ENCODE measurements at places on chromosomes 5 and 9.
A peak's percentile ranks its signal among the peaks of the same experiment; 100 is the strongest.

DNA sequence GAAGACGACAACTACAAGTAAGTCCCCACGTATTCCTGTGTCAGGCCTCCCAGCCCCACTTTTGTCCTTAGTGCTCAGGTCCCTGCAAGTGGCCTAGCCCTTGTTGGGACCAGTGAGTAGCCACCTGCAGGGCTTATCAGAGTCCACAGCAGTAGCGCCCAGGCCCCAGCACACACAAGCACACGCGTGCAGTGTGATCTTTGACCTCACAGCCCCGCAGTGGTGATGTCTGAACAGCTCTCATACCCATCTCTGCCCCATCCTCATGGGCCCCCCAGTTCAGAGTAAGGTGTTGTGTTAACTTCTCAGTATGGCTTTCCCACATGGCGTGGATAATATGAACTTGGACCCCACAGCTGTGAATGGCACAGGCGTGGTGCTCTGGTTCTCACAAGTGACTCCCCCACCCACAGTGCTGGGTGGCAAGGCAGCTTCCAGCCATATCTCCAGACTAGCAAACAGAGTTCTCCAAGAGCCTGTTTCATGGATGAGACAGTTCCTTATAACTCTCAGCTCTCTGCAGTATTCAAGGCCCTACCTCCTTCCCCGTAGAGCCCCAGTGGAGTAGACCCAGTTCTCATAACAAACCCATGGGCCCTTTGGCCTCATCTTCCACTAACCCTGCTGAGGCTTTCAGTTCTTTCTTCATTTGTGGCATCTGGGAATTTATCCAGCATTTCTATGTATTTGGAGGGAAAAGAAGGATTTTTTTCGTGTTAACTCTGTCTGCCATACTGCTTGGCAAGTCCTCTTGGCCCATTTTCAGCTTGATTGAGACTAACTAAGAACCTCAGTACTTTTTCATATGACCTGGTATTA lies 46.5 kb upstream of the ANGPTL2 start:
- no peak for DNase-seq

GRCh38 chr5:150217873-150218692 lies 28.2 kb downstream of the SLC6A7 start:
- peak; percentile 91 for DNase-seq

DNA sequence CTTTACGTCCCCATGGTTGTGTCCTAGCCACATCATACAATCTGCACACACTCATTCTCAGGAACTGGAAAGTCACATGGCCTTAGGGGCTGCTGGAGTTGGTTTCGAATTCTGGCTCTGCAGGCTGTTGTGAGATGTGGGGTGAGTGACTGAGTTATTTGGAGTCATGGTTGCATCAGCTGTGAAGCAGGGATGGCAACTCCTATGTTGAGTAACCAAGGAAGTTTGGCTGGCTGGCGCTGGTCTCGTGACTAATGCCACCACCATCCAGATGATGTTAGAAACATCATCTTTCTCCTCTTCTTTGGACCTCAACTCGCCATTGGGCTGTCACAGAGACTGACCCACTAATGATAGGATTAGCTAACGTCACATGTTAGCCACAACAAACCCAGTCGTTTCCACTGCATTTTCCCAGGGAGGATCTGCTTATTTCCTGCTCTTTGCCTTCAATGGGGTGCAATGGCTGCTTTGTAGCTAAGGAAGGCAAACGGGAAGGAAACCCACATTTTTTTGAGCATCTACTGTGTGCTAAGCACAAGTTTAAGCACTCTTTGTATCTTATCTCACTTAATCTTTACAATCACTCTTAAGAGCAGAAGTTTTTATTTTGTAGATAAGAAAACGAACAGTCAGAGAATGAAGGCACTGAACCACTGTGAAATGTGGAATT lies 78.1 kb upstream of the UBTD2 start:
- DNase-seq = peak; percentile 97

DNA sequence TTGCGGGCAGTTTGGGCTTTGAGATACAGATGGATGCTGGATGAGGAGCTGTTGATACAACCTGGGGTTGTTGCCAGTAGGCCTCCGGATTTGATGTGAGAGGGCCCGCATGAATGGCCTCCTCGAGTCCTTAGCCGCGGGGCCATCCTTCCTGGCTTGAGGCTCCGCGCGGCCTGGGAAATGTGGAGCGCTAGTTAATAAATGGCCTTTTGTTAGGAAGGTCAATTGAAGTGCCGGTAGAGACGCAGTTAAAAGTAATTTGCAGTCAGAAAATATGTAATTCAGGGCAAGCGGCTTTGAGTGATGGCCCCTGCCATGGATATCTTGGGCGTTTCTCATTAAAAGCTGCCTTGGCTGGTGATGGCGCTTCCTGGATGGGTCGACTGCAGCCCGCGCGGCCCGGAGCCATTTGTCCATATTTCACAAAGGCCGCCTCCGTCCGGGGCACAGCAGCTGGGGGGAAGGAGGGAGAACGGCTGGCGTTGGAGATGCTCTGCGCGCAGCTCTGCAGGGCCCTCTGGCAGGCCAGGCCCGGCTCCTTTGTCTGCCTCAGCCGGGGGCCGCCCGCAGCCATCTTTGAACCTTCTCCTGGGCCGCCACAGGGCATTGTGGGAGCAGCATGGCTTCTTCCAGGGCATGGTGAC lies 11.2 kb downstream of the MVB12B start:
- DNase-seq = no peak

- DNase-seq = peak; percentile 85
Observed at GRCh38 chr9:87862536-87863268, 20.0 kb upstream of the SPATA31E1 start.

GRCh38 chr5:171316258-171317121 lies 7.4 kb downstream of the TLX3 start:
- no peak for DNase-seq

- peak; percentile 18 for DNase-seq
Observed at GRCh38 chr5:139795074-139796001, at the start of gene PSD2. Gene PSD2, plus strand, starts transcription at chr5:139795808. Its CDS starts 13,633 bp downstream, at chr5:139809441.

GRCh38 chr9:110958847-110959246 lies 79.4 kb downstream of the LPAR1 start:
- no peak for DNase-seq

GRCh38 chr5:126852091-126852571 lies 75.2 kb downstream of the LMNB1 start:
- DNase-seq = peak; percentile 75

DNA sequence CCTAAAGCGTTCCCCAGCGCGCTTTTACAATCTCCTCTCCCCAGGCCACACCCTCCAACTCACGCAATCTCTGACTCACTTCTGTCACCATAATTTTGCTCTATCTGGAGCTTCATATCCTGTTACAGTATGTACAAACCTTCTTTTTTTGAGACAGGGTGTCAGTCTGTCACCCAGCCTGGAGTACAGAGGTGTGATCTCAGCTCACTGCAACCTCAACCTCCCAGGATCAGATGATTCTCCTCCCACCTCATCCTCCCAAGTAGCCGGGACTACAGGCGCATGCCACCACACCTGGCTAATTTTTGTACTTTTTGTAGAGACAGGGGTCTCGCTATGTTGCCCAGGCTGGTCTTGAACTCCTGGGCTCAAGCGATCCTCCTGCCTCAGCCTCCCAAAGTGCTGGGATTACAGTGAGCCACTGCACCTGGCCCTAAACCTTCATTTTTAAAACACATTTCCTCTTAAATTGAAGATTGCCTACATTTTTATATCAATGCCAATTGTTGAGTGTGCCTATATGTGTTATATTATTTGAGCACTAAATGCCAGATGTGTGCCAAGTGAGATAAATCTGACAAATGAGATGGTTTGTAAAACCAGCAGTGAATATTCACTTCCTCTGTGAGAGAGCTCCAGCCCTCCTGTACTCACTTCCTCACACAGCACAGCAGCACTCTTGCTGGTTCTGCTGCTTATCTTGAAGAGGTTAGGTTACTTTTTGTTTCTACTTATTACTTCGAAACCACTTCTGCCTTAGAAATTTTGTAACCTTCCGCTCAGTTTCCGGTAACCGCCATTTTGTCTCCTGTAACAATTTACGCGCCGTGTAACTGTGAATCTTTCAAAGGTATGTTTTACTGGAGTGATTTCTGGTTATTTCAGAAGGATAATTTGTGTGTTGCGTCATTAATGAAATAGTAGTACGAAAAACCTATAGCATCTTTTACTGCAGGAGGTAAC lies 57.9 kb downstream of the DOCK8 start:
- DNase-seq = no peak

GRCh38 chr5:18920966-18921365 lies 1067.0 kb downstream of the CDH18 start:
- no peak for DNase-seq

DNA sequence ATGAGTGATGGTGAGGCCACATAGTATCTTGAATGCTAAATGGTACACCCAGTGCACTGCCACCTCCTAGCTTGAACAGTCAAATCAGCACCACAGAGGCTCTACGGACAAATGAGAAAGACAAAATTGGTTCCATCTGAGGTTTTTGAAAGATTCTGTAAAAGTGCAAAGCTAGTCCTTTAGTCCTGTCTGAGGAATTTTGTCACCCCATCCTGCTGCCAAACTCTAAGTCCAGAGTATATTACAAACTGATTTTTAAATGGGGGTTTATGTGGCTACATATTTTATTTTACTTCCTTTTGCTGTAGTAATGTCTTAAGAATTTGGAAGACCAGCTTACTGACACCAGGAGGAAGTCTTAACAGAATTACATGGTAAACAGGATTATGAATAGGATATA lies 7.7 kb downstream of the FREM1 start:
- DNase-seq = no peak

GRCh38 chr5:177204281-177204680 lies 70.7 kb downstream of the NSD1 start:
- no peak for DNase-seq

- DNase-seq = peak; percentile 93
Observed at GRCh38 chr5:74575741-74576538, 64.6 kb downstream of the ENC1 start.

- DNase-seq = no peak
Observed at GRCh38 chr5:146606893-146607292, 90.9 kb upstream of the GPR151 start.

DNA sequence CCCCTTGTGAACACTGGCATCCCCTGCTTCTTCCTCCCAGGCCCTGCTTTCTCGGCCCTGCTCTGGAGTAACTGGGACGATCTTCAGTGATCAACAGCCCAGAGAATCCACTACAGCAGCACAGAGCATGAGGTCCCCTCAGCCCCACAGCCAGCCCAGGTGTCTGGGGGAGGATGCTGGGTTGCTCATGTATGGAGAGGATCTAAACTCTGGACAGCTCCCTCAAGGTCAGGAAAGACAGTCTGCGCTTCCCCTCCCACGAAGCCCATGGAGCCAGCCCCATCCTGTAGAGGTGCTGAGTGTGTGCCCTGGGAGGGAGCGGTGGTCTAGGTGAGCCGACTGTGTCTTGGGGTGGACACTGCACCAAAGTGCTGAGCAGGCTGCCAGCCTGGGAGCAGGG lies 190.2 kb downstream of the GABBR2 start:
- no peak for DNase-seq

- peak; percentile 14 for DNase-seq
Observed at GRCh38 chr9:91465420-91465819, 41.8 kb upstream of the NFIL3 start.

- peak; percentile 38 for DNase-seq
Observed at GRCh38 chr5:134101686-134102439, 12.6 kb upstream of the TCF7 start.

- DNase-seq = no peak
Observed at GRCh38 chr5:59182760-59183159, 599.9 kb downstream of the RAB3C start.

GRCh38 chr5:151153766-151154272 lies 3.8 kb downstream of the ANXA6 start:
- no peak for DNase-seq

DNA sequence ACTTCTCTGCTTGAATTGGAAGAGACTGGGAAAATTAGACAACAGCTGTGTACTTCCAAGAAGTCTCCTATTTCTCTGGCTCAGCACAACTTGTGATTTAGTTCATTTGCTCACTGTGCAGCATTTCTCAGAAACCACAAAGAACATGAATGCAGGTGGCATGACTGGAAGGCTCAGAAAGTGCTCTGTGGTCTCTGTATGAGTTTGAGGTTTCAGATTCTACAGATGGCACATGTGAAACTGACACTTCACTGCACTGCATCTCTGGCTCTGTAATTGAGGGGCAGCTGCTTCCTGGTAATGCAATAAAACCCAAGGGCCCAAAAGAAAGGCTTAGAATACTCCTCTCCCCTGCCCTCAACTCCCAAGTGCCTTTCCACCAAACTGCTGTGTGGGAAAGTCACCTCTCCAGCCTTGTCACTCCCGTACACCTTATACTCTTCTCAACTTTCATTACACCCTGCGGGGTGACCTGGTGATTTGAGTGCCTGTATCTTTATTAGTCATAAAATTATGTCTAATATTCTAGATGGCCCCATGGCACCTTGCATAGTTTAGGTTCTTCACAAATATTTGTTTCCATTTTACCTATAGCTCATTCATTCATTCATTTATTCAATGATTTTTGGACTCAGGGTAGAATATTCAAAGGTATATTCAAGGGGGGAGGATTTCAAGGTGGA lies 82.5 kb downstream of the ESM1 start:
- DNase-seq = peak; percentile 71

DNA sequence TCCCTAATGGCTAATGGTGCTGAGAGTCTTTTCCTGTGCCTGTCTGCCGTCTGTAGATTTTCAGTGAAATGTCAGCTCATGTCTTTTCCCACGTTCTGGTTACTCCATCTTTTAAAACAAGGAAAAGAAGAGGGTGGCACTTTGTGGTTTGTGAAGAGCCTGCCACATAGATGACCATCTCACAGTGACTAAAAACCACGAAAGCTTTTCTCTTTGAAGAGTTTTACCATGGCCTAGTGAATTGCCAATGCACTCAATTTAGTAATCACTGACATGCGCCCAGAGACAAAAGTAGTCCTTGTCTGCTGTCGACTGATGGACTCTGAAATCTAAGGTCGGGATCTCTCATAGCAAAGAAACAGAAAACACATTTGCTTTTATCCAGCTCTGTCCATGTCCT lies 50.4 kb downstream of the SPATA31C2 start:
- DNase-seq = no peak

- DNase-seq = peak; percentile 71
Observed at GRCh38 chr9:110058304-110058953, 149.5 kb downstream of the C9orf152 start.

DNA sequence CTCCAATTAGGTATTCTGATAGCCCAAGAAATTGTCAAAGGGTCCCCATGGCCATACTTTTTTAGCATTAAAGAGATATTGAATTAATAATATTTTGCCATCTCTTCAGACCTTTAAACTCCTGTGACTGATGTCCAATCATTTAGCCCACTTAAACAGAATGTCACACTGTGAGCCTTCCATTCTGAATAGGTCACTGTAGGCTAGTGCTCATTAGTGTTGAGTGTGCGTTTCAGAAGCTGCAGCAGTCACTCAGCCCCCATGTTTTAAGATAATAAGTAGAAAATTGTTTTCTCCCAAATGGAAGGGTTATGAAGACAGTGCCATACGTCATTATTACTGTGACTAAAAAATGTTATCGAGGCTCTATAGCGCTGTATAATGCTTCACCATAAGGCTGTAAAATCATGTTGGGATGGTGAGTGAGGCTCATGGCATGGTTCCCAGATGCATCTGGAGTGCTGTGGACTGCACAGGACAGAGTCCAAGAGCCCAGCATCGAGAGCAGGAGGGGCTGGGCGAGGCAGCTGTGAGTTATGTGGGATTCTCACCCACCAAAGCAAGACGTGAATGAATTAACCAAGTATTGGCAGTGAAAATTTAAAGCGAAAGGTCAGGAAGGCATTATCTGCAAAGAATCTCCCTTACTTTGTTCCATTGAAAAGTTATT lies 2112.9 kb upstream of the WWC1 start:
- DNase-seq = no peak

Data from cardiac fibroblast (primary cell).